ENCODE measurements at places on chromosomes 7 and 10.
A peak's percentile ranks its signal among the peaks of the same experiment; 100 is the strongest.

DNA sequence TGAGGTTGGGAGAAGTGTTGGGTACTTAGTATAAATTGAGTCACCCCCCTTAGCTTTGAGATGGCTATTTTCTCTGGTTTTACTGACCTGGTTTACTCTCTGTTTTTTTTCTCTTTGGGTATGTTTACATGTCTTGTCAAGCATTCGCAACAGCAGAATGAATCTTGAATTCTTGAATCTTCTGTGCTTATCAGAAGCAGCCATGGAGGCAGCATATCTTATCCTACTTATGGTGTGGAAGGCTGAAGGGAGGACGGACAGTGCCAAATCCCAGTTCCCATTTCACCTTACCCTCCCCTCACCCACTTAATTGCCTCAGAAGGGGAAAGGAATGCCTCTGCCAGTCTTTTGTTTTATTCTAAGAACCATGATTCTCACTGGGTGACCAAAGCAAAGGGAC is 3.7 kb downstream of the SND1 start:
- no peak for DNase-seq

- DNase-seq, result no peak
These were observed 14.3 kb downstream of the PRF1 start for GRCh38 chr10:70588255-70588654.

- no peak for DNase-seq
These were observed 13.4 kb downstream of the BRI3 start for GRCh38 chr7:98294798-98295382.

GRCh38 chr10:46550076-46550790 is 6.2 kb downstream of the GPRIN2 start:
- peak; percentile 77 for DNase-seq

DNA sequence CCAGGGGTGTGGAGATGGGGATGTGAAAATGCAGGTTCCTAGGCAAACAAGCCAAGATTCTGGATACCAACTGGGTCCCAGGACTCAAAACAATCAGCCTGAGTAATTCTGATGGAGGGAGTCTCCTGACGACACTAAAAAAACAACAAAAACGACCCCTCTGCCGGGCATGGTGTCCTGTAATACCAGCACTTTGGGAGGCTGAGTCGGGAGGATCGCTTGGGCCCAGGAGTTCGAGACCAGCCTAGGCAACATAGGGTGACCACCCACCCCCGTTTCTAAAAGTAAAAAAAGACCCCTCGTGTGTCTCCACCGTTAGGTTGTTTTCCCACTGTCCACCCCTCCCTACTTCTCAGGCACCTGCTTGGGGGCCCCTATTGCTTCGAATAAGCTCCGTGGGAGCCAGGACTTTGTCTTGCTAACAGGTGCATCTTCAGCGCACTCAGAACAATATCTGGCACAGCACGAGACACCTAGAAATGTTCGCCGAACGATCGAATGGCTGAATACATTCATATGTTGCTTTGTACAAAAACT is 743 bp upstream of the NRF1 start:
- no peak for DNase-seq

- DNase-seq, result no peak
These were observed 471.3 kb upstream of the AUTS2 start for GRCh38 chr7:69126896-69127479.

DNA sequence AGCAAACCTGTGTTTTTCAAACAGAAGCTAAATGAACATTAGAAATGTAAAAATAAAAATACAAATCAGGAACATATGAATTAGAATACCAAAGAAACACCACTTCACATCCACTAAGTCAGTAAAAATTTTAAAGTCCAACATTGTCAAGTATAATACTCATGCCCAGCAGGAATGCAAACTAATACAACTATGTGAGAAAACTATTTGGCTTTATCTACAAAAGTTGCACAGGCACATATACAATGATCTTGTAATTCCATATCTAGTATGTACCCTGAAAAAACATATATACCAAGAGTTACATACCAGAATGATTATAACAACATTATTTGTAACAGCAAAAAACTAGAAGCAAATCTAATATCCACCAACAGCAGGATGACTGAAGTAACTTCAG is 91.1 kb downstream of the RNF32 start:
- DNase-seq, result no peak

- DNase-seq, result no peak
These were observed 29.3 kb upstream of the SH3PXD2A start for GRCh38 chr10:103884681-103885139.

DNA sequence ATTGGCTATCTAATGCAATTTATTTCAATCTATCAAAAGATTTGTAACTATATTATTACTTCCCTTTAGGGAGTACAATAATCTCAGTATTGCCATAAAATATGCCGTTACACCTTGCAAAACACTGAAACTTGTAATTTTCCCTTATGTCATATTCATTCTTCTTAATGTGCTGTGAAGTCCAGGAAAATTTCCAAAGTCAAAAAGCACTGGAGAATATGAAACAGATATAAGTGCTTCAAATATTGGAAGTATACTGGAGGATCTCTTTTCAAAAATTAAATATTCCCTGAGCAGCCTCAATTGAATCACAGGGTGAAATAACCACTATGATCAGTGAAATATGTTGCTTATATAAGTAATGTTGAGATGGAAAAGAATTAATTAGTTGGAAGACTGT is 356.0 kb downstream of the PPP1R3A start:
- DNase-seq, result no peak

GRCh38 chr7:135459951-135460567 is 49.8 kb downstream of the CNOT4 start:
- no peak for DNase-seq

- DNase-seq, result peak; percentile 24
These were observed 180.0 kb upstream of the SH2B2 start for GRCh38 chr7:102106625-102107024.

- no peak for DNase-seq
These were observed 51.4 kb downstream of the BTAF1 start for GRCh38 chr10:91974960-91975359.

DNA sequence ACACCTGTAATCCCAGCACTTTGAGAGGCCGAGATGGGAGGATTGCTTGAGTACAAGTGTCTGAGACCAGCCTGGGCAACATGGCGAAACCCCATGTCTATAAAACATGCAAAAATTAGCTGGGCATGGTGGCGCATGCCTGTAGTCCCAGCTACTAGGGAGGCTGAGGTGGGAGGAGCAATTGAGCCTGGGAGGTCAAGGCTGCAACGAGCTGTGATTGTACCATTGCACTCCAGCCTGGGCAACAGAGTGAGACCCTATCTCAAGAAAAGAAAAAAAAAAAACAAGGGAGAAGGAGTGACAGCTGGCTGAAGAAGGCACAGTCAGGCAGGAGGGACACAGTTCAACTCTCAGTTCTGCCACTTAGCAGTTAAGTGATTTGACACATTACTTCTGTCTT is 26.4 kb upstream of the ZCCHC24 start:
- DNase-seq, result no peak

DNA sequence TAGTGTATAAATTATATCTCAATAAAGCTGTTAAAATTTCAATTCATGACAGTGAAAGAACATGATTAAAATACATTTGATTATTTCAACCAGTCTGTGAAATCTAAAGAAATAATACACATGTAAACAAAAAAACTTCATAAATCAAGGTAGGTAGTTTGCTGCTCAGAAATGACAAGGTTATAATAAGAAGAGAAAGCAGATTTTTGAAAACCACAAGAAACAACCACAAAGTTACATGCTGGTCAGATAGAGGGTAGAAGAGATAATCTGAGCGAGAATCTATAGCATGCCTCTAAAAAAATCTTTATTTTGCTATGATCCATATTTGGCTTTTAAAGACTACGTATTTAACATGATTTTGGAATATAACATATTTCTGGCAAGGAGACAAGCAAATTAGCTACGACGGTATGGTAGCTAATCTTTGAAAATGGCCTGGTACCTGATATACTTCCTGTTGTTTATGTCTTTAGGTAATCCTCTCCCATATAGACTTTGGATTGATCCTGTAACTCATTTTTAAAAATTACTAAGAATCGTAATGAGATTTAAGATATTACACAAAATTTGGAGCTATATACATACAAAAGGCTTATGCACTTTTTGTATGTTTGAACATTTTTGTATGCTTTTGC is 23.5 kb upstream of the VCL start:
- DNase-seq, result no peak

DNA sequence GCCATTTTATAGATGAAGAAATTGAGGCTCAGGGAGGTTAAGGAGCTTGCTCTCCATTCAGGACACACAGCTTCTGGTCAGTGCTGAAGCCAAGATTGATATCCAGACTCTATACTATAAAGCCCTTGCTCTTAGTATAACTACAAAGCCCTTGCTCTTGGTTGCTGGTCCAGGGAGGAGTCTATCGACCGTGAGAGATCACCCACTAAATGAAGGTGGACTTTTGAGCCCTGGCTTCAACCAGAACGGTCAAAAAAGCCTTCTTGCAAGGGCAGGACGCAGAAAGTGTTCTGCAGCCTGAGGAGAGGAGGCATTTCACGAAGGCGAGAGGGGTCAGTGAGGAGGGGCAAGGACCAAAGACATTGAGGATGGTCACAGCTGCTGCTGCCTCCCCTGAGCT is 176.3 kb downstream of the CYP26A1 start:
- no peak for DNase-seq

DNA sequence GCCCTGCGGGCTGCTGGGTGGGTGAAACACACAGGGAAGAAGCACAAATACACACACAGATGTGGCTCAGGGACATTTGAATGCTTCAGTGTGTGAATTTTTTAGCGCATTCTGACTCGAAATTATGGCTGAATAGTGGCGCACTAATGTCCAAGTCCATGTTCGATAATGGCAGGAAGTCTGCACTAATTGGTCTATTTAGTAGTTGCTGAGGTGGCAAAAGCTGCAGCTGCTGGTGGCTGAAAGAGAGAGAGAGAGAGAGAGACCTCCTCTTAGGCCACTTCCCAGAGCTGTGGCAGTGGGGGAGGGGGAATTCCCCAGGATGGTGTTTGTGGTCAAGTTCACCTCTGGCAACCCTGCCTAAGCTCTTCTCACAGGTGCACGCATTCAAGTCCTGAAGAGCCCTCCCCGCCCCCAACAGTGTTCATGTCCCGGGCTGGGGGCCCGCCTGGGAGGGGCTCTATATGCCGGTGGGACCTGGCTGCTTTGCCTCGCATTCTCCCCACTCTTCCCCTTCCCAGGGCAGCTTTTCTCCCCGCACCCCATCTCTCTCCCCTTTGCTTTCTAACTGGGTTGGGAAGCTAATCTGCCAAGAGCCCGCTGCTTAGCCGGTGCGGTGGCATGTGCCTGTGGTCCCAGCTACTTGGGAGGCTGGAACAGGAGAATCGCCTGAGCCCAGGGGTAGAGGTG is 6.0 kb upstream of the MNX1 start:
- DNase-seq, result no peak

- DNase-seq, result no peak
These were observed 3.0 kb upstream of the FGF8 start for GRCh38 chr10:101778781-101779543.

- DNase-seq, result no peak
These were observed 36.0 kb upstream of the CUX1 start for GRCh38 chr7:101781439-101781838.

GRCh38 chr7:84136336-84136735 is 58.3 kb downstream of the SEMA3A start:
- no peak for DNase-seq

GRCh38 chr10:113788604-113789083 is 37.2 kb downstream of the PLEKHS1 start:
- DNase-seq, result no peak

DNA sequence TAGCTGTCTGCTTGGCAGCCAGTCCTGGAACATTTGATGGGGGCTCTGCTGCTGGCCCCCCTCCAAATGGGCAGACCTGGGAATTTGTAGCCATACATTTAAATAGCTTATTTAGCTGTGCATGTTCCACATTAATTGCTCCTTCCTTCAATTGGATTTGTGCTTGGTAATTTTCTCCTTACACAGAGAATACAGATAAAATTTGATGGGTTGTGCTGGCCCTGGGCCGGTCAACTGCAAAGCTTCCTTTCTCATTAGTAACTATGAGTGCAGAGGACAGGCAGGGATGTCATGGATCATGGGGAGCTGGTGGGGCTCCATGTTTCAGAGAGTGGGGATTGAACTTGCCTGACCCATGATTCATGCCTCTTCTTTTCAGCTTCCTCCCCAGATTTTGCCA is 201.5 kb upstream of the GHITM start:
- no peak for DNase-seq

DNA sequence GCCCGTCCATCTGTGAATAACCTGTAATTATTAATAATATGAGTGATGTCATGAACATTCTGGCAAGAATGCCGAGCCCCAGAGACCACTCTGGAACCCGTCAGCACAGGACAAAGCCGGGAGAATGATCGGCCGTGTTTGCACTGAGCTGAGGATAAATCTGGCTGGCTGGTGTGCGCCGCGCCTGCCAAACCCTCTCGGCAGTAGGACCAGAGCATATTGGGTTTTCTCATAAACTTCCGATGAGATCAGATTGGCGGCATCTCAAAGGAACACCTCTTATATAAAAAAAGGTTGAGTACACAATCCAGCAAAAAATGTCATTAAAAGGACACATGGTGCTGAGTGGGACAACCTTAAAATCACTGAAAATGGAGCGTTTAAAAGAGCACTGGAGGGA is 296.0 kb upstream of the MKI67 start:
- DNase-seq, result no peak

DNA sequence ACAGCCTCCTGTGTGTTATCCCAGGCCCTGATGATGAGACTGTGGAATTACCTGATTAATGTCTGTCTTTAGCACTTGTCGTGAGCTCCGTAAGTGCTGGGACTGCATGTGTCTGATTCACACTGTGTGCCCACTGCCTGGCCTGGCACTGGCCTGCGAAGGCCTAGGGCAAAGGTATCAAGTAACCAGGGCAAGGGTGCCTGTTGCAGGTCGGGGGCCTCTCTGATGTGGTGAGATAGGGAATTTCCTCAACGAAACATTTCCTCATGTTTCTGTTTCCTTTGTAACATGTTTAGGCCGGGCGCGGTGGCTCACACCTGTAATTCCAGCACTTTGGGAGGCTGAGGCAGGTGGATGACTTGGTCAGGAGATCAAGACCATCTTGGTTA is 50.4 kb downstream of the LHPP start:
- DNase-seq, result no peak

DNA sequence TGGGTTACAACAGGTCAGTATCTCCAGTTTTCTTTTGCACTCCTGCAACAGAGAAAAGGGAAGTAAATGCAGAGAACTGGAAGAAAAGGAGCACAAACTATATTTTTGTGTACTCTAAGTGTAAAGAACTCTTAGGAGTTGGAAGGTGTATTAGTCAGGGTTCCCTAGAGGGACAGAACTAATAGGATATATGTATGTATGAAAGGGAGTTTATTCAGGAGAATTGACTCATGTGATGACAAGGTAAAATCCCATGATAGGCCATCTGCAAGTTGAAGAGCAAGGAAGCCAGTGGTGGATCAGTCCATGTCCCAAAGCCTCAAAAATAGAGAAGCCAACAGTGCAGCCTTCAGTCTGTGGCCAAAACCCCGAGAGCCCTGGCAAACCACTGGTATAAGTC is 22.6 kb upstream of the RAB18 start:
- no peak for DNase-seq

GRCh38 chr10:113825791-113826190 is 28.1 kb downstream of the DCLRE1A start:
- DNase-seq, result no peak

GRCh38 chr10:114399576-114399975 is 4.7 kb downstream of the AFAP1L2 start:
- no peak for DNase-seq
